ENCODE measurements at places on chromosomes 16 and 17.

GRCh38 chr16:82043680-82044584, 8.9 kb downstream of the HSD17B2 start:
- no peak for DNase-seq

DNA sequence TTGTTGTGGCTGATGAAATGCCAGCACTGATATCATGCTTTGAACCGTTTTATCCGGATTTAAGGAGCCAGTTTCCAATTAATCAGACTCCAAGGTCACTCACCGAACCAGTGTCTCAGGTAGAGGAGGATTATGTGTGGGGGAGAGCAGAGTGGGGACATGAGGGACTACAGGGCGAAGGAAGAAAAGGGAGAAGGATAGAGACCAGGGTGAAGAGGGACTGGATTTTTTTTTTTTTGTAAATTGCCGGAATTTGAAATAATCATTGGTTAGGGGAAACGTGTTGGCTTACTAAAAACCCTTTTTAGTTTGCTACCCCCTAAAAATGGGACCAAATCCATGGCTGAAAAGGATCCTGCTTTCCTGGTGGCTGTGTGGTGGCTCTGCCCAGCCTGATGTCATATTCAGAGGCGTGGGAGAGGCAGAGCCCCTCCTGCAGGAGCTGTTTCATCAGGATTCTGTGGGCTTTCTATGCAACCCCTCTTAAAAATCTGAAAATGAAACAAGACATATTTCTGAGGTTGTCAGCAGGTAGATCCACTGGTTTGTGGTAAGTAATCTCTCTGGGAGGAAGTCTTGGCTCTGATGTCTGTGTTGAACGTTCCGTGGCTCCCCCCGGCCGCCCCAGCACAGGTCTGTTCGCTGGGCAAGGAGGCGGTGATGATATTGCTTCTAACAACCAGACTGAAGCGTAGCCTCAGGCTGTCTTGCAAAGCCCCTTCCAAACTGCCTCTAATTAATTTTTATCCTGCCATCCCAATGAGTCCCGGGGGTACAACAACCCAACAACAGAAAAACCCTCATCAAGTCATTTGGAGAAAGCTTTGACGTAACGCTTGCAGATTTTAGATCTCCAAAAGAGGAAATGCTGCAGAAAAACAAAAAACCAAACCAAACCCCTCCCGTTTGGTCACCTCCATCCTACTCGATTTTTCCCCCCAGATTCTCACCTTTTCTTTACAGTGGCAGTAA, 143.0 kb upstream of the ZFHX3 start:
- DNase-seq: no peak

- DNase-seq: no peak
Measured at GRCh38 chr16:17921357-17921978, 415.1 kb downstream of the NPIPA8 start.

DNA sequence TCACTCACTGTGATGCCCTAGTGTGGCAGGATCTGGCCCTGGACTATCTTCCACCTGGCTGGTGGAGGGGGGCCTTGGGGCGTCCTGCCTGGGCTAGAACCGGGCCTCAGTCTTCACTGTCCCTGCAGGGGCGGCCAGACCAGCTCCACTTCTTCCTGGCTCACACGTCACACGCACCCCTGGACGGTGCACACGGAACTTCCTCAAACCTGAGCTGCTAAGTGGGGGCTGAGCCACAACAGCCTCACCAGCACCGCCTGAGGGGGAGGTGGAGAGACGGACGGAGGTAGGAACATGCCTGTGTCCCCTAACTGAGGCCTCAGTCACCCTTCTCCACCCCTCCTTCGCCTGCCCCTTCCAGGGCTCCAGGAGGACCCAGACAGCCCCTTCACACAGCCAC, 36.6 kb downstream of the TIMM22 start:
- no peak for DNase-seq

DNA sequence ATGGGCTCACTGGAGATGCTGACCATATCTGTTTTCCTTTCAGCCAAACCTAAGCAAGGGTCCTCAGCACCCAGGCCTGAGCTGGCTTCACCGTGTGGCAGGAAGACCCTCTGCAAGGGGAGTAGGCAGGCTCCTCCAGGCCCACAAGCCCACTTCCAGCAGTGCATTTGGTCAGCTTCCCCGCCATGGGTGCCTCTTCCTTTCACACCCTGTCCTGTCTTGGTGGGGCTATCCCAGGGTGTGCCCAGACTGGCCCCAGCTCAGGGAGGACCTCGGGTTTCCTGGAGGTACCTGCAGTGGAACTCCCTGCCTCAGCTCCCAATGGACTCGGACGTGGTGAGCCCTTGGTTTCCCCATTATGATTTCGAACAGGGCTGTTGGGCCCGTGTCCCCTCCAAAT, 12.7 kb upstream of the KRTAP17-1 start:
- no peak for DNase-seq

DNA sequence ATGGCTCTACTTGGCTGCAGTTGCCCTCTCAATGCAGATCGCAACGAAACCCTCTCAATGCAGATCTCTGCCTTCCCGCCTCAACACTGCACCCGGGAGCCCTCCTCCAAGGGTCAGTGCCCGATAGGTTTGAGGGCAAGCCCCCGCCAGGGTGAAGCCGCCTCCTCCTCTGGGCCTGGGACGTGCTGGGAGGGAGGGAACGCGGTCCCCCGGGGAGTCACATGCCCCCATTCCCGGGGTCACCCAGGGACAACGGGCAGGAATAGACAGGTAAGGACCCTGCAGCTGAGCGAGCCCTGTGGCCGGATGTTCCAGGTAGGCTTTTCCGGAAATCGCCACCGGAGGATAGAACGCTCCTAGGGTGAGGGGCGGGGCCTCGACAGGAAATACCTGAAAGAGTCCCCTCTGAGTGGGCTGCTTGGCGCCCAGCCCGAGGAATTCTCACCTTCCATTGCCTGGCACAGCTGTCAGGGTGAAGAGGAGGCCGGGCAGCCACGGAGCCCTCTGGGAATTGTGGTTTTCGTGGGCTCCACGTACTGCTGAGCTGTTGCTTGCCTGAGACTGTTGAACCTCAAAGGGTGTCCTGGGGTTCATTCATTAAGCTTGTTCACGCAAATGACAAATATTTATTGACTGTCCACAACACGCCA, 12.8 kb downstream of the ZNF174 start:
- no peak for DNase-seq

DNA sequence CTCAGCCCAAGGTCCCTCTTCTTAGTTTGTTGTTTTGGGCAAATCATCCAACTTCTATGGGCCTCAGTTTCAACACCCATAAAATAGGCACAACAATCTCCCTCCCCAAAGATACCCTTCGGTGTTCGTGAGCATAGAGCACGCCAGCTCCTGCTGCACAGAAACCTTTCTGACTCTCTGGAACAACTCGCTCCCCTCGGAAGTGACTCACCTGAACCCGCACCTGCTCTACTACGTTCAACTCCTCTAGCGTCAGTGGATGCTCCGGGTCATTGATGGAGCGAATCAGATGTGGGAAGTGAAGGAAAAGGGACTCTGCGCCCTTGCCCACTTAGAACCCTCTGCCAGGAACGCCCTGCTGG, 445 bp downstream of the CIAO2B start:
- DNase-seq: no peak

GRCh38 chr16:2296661-2297505, 29.0 kb upstream of the RNPS1 start:
- DNase-seq: no peak

DNA sequence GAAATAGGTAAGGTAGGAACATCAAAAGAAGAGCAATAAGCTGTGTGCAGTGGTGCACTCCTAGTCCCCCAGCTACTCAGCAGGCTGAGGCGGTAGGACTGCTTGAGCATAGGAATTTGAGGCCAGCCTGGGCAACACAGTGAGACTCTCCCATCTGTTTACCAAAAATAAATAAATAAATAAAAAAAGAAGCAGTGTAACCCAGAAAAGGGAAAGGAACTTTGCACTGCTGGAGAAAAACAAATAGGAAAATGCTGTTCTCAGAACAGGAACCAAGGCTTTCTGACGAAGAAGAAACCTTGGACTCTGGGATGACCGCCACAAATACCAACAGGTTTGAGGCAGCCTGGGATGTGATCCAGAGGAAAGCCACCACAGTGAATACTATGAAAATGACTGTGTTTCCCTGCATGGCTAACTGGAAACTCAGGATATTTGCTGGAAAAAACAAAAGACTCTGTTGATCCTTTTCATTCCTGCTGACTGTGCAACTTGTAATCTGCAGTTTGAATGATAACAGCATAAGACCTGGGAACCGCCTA, 41.2 kb downstream of the TTC19 start:
- no peak for DNase-seq

DNA sequence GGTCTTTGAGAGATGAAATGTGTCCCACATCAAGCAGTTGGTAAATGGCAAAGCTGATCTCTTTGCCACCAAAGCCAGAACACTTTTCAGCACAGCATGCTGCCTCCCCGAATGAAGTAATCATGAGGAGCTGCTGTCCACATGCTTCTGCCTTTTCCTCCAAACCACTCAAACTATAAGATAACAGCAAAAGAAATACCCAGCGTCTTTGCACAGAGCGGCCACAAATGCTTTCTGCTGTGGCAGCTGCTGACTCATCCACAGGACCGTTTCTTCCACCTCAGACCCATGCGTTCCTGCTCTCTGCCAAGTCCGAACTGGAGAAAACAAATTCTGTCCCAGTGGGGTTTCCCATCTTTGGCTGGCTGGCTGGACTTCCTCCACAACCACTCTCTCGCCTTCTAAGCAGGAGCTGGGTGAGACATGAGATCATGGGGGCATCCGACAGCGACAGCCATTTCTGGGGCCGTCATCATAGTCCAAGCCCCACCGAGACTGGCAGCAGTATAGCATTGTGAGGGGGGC, 27.1 kb downstream of the TBC1D3B start:
- no peak for DNase-seq

DNA sequence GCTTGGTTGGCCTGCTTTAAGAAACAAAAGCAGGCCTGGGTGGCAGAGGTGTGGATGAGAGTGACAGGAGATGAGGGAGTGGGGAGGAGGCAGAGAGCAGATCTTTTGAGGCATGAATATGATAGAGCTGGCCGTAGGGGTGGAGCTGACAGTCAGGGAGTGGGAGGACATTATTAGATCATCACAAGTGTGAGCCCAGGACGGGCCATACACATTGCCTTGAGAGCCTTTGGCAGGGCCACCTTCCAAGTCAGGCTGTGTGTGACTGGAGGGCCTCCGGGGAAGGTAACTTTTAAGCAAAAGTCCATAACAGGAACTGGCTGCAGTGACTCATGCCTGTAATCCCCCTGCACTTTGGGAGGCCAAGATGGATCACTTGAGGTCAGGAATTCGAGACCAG, 26.3 kb downstream of the GINS3 start:
- DNase-seq: no peak

DNA sequence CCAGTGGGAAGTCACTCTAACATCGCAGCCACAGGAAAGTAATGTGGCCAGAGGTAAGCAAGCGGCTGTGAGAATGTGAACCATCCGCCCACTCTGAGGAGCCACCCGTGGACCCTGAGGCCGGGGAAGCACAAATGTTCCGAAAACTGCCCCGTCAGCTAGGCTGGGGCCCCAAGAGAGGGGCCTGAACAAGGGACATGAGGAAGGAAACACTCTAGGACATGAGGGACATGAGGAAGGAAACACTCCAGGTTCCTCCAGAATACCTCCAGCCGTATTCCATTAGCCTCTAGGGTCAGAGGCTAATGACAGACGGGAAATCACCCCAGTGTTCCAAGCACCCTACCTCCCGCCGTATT, 317 bp downstream of the TEFM start:
- DNase-seq: no peak

GRCh38 chr17:56641373-56641772, 47.9 kb downstream of the NOG start:
- no peak for DNase-seq

- no peak for DNase-seq
Measured at GRCh38 chr17:81084680-81085419, 49.9 kb downstream of the BAIAP2 start.

- no peak for DNase-seq
Measured at GRCh38 chr17:67232441-67232840, 12.6 kb downstream of the HELZ start.

GRCh38 chr17:44115585-44116415, 7.6 kb downstream of the HDAC5 start:
- no peak for DNase-seq

DNA sequence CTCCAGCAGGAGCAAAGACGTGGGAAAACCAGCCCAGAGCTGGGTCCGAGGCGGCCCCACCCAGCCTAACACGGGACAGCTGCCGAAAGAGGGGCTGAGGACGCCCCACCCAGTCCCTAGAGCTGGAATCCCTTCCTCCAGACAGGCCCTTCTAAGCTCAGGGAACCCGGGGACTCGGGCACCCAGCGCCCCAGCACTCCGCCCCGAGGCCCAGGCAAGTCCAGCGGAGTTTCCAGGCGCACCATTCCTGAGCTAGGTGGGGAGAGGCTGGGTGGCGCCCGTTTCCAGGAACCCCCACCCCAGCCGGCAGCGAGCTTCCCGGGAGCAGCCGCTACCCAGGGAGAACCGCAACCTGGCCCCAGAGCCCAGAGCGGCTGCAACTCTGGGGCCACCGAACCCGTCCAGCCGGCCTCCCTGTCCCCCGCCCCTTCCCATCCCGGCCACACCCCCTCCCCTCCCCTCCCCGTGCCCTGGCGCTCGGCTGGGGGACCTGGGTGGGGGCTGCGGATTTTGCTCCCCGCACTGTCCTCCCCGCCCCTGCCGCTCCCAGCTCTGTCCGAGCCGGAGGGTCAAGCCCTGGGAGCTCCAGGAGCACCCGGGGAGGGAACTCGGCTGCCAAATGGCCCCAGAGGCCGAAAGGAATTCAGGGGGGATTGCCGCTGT, 536 bp downstream of the TMC6 start:
- no peak for DNase-seq

- DNase-seq: no peak
Measured at GRCh38 chr16:19781226-19781625, 63.2 kb downstream of the IQCK start.

GRCh38 chr16:27516365-27516764, 33.3 kb downstream of the GTF3C1 start:
- DNase-seq: no peak

- DNase-seq: no peak
Measured at GRCh38 chr17:45976755-45977505, 22.1 kb upstream of the STH start.

DNA sequence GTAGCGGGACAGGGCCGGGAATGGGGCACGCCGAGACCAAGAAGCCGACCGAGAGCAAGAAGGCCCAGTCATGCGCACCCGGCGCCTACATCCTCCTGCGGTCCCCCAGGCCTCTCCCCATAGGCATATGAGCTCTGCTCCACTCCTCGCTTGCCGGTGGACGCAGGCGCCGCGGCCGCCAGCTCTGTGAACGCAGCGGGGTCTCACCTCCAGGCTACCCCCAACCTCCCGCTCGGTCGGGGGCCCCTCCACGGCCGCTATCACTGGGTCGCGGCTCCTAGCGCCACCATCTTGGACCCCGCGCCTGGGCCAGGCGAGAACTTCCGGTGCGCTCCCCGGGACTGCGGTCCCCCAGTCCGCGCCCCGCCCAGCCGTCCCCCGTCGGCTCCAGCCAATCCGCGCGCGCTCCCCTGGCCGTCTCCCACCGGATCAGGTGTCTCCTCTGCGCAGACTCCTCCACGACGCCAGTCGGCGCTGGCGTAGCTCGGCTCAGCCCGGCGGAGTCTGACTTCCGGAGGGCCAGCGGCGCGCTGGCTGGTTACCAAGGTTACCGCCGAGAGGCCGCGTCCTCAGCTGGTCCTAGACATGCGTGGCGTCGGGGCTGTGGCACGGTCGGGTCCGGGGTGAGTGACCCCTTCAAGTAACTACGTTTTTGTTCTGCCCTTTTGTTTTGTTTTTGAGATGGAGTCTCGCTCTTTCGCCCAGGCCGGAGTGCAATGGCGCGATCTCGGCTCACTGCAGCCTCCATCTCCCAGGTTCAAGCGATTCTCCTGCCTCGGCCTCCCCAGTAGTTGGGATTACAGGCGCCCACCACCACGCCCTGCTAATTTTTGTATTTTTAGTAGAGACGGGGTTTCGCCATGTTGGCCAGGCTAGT, at the start of gene ZNF594:
Gene ZNF594, minus strand, starts transcription at position 328 of the 877 bp plus-strand sequence. CDS start 7,612 bp downstream, outside the sequence.
- no peak for DNase-seq

GRCh38 chr17:36742267-36743000, 141.1 kb downstream of the MRM1 start:
- DNase-seq: no peak

All from cortex of kidney (tissue), 1 donor.